ENCODE measurements at places on chromosomes 4 and X.
A peak's percentile ranks its signal among the peaks of the same experiment; 100 is the strongest.

DNA sequence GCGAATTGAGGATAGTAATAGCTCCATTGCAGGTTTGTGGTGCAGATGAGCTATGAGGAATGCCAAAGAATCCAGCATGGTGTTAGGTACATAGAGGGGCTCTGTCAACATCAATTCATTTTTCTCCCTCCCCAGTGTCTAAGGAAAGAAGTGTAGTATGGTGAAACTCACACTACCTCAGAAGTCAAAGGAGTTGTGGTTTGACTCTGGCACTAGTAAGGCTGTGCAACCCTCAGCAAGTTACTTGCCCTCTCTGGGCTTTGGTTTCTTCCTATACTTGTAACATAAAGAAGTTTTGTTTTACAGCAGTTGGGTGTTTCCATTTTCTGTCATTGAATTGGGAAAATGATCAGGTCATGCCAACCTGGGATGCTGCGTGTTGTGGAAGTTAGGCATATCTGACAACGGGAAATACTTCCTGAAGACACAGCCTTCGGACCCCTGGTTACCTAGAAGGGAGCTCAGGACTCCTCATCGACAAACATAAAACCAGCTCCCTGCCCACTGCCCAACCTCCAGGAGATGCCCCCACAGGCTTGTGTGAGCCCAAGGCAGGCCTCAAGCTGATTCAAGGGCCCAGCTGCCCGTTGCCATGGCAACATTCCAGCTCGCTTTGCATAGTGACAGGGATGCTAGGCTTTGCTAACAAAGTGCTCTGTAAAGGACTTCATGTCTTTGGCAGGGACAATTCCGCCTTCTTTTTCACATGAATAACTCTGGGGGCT lies 71.4 kb downstream of the RTL5 start:
- DNase-seq = peak; percentile 30

- DNase-seq = no peak
Measured at GRCh38 chrX:124862301-124862700, 457.4 kb upstream of the TEX13C start.

- no peak for DNase-seq
Measured at GRCh38 chr4:113112338-113112978, 63.0 kb downstream of the ANK2 start.

DNA sequence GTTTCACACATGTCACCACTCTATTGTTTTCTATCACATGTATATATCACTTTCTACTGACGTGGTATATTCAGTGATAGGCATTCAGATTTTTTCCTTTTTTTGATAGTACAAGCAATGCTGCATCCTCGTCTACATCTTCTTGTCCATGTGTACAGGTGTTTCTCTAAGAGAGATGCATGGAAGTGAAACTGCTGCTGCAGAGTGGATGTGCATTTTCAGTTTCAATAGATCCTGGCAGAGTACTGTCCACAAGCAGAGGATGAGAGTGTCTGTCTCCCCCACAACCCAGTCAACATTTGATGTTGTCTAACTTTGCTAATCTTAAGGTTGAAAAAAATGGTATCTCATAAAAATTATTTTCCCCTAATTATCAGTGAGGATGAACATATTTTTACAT lies 194.0 kb upstream of the CASK start:
- no peak for DNase-seq

GRCh38 chr4:40308528-40309122 lies 26.5 kb upstream of the CHRNA9 start:
- DNase-seq = no peak
